A549 treated with AZD2906 at 1 μM for 4 hours (cell line): ENCODE measurements at places on chromosomes 4 and X. TPM values are rescaled to one million over a fixed set of nuclear protein-coding genes. Genes with fewer than 3 reads are reported as not detected.

Gene GBA3
- total RNA-seq, result not detected in 5 replicates

Gene HSFX1
- total RNA-seq, result 0.28 to 0.37 TPM (median 0.31 TPM) in 5 replicates

Gene SPARCL1
- not detected in 5 replicates for total RNA-seq

Gene SLIT2
- 0.02 to 0.03 TPM (median 0.03 TPM) in 3 of 5 replicates, not detected in the others for total RNA-seq

Gene XK
- total RNA-seq, result 0.29 to 0.45 TPM (median 0.40 TPM) in 5 replicates

Gene CSAG1
- 0.18 to 0.46 TPM (median 0.24 TPM) in 5 replicates for total RNA-seq

Gene PPAT
- total RNA-seq, result 14.4 to 20.5 TPM (median 15.9 TPM) in 5 replicates
